GM23248 (cell line): ENCODE measurements at places on chromosomes 5 and 9. TPM values are rescaled to one million over a fixed set of nuclear protein-coding genes. Genes with fewer than 3 reads are reported as not detected.

GRCh38 chr5:32232441-32233219 lies 58.5 kb upstream of the GOLPH3 start:
- DNase-seq, result peak; percentile 86

- peak; percentile 53 for DNase-seq
Observed at GRCh38 chr5:60295423-60295822, 401.9 kb upstream of the PDE4D start.

DNA sequence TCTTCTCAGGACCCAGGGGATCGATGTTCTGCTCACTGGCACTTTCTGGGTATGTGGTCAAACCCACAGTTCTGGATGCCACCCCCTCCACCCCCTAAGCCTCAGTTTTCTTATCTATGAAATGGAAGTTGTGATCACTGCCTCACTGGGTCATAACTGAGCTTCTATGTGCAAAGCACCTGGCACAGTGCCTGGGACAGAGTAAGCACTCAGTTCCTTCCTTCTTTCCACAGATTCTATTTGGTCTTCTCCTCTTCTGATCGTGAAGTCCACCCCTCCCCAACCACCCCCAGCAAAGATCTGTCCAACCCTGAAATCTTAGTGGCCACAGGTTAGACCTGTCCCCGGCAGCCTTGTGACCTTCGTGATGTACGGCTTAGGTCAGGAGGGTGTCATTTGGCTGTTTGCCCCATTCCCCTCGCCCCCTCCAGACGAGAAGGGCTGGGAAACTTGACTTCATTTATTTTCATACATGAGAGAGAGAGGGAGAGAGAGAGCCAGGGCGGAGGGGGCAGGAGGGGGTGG lies 181.4 kb downstream of the FGF18 start:
- DNase-seq, result peak; percentile 21

DNA sequence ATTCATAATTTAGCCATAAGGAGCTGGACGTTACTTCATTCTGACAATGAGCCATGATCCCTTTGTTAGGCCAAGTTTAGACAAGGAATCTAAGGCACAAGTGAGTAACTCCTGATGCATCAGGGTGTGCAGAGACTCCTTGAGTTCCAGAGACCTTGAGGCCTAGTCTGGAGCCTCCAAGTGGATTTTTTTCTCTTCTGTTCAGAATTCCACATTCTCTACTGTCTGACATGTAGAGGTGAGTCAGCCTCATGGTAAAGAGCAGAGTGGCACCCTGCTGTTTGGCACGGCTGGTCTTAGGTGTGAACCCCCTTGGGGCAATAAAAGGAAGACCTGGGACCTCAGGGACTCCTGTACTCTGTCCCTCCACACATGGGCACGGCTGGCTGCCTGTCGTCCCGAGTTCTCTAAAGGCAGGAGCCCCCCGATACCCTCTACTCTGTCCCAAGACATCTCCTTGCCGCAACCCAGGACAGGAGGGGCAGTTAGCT lies 22.0 kb upstream of the TGFBI start:
- peak; percentile 97 for DNase-seq

DNA sequence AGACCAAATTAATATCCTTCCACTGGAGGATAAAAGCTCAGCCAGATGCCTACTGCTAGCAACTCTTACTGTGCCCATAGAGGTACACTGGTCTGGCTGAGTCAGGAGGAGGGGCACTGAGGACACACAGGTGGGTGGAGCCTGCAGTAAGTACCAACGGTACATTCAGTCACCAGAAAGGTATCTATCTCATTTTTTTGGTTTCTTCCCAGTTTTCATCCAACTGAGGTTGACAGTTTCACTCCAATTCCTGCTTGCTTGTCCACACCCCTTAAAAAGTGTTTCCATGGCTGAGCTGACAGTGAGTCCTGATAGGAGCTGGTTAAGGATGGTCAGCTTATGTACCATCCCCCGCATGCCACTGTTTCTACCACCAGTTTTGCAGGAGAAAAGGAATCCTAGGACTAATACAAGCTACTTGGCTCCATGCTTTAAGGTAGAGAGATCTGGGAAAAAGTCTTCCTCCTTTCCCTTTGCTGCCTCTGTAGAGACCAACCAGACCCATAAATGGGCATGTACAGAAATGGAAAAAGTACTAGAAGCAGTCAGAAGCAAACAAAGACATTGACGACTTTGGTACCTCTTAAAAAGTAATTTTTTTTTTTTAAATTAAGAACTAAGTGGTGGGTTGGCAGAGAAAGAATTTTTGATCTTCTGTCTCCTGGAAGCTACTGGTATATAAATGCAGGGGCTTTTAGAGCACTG lies 3.2 kb downstream of the ELL2 start:
- peak; percentile 71 for DNase-seq

DNA sequence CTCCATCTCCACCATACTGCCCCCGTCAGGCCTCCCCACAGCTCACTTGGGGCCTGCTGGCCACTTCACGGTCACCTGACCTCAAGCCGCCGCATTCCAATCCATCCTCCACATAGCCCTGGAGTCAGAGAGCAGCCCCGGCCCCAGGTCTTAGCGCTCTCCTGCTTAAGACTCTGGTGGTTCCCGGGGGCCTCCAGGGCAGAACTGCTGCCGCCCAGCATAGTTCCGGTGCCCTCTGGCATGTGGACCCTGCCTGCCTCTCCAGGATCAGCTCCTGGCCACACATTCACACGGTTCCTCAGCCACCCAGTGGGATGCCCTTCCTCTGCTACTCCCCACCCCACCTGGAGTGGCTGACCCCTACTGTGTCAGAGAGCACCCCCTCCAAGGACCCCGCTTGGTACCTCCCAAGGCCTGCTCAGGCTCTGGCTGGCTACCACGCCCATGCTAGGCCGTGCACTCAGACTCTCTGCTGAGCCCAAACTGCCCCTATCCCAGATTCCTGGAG lies 8.7 kb downstream of the PHYKPL start:
- DNase-seq, result no peak

DNA sequence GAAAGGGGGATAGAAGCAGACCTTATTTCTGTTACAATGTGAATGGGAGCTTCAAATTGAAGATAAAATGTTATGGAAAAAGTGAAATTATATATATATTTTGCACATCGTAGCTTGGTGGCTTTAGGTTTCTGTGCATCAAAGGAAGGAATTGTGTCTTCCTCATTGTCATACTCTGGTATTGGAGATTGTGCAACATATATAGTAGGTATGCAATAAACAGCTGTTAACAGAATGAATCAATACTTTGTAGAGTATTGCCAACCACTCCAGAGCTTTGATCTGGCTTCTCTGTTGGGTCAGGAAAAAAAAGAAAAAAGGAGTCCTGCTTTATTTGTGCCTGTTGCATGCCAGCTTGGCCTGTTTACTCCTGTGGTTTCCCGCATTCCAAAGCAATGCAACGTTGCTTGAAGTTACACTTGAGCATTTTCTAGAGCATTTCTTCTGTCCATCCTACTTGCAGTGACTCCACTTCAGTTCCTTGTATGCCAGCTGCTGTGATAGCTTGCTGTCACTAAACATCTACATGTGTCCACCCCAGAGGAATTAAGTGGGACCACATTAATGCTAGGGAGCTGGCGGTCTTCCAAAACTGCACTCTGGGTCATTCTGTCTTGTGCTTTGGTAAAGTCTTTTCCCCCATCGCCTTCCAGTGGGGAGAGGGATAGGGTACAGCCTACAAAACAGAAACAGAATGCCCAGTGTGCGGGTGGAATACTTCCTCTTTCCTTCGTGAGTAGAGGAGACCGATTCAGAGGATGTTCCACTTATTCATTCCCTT lies 62.0 kb upstream of the MEF2C start:
- peak; percentile 71 for DNase-seq

DNA sequence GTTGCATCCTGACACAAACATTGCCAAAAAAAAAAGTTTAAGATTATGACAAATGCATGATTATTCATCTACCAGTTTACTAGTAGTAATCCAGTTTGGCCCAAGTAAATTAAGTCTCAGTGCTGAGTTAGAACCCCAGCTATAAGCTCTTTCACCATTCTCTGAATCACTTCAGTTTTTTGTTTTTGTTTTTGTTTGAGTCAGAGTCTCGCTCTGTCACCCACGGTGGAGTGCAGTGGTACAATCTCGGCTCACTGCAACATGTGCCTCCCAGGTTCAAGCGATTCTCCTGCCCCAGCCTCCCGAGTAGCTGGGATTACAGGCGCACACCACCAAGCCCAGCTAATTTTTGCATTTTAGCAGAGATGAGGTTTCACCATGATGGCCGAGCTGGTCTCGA lies 1.5 kb upstream of the PCYOX1L start:
- peak; percentile 50 for DNase-seq

- peak; percentile 93 for DNase-seq
Observed at GRCh38 chr5:31811210-31811609, 172.3 kb downstream of the PDZD2 start.

EPB41L4A gene
- polyA plus RNA-seq, result 0.42 and 0.76 TPM in 2 replicates

LHX3 gene
- polyA plus RNA-seq, result not detected in 2 replicates

AGXT2 gene
- polyA plus RNA-seq, result not detected in 2 replicates
